ENCODE measurements at places on chromosomes 4 and X.

- no peak for DNase-seq
These were observed 370 bp downstream of the ALB start for GRCh38 chr4:73404457-73404856.

DNA sequence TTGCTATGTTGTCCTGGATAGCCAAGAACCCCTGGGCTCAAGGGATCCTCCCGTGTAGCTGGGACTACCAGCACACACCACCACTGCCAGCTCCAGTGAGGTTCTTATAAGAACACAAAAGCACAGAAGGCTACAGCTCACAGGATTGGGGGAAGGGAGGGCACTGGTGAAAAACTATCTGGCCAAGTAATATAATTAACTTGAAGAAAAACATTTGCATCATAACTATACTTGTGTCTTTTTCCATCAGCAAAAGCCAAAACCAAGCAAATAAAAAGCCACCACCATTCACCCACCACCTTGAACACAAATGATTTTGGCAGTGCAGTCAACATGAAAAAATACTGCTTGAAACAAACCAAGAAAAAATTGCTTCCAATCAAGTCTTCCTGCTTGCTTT is 188.2 kb downstream of the MAML3 start:
- DNase-seq, result no peak

GRCh38 chrX:153888344-153888743 is 2.4 kb upstream of the L1CAM start:
- peak; percentile 22 for DNase-seq

DNA sequence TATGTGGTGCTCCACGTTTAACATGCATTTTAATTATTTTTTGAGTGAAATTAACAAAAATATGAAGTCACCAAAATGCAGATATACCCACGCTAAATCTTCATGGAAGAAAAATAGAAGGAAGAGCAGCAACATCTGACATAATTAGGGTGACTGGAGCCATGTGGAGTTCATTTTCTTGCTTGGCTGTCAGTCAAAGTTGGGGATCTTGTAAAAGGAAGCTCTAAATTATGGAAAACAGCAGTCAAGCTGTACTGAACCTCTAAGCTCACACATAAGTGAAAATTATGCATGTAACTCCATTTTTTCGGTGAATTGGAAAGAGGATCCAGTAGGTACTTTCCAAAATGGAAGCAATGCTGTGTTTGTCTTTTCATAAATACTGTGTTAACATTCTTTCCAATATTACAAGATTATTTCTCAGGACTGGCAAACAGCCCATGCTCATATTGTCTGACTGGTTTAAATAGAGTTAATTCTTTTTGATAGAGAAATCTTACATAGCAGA is 9.7 kb upstream of the PDGFC start:
- no peak for DNase-seq

- no peak for DNase-seq
These were observed 103.7 kb upstream of the RAPGEF2 start for GRCh38 chr4:158999166-158999682.

GRCh38 chr4:174224550-174224949 is 58.9 kb downstream of the FBXO8 start:
- DNase-seq, result no peak

DNA sequence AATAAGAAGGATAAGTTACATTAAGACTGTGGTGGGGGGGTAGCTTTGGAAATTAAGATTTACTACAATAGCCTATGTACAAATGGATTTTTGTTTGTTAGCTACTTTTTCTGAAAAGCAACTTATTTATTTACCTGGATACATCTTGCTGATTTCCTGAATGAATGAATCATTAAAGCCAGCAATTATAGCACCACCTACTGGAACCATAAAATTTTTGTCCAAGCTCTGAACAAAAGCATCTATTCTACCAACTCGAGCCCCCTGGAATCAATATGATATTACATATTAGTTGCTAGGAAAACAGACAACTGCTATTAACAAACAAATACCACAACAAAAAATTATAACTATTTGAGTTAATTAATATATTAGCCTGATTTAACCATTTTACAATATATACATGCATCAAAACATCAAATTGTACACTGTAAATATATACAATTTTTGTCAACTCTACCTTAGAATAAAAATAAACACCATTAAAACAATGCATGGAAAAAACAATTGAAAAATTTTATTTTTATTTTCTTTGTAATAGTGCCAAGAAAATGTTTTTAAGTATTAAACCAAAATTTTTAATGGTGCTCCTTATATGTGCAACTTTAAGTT is 15.3 kb downstream of the SEPSECS start:
- peak; percentile 18 for DNase-seq

GRCh38 chrX:14389682-14390081 is 139.7 kb upstream of the GLRA2 start:
- DNase-seq, result no peak

GRCh38 chrX:134990801-134991481 is at the start of gene SMIM10:
SMIM10 (plus strand) TSS chrX:134990991; CDS start chrX:134991096, 105 bp downstream.
- DNase-seq, result peak; percentile 2

DNA sequence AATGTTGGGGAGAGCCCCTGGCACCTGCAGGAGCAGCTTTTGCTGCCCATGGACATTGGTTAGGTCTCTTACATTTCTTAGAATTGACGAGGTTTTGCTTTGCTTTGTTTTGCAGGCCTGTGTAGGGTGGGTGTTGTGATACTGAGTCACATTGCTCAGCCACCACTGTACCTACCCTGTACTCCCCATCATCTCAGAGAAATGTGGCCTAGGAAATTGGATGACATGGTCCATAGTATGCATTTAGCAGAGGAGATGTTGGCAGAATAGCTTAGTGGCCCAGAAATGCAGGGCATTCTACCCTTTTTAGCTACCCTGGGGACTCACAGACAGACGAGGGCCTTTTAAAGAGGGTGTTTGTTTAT is 43.7 kb downstream of the IL21 start:
- DNase-seq, result no peak

- DNase-seq, result no peak
These were observed 308.3 kb downstream of the BMPR1B start for GRCh38 chr4:95066050-95066449.

GRCh38 chr4:42302348-42302747 is 94.9 kb upstream of the SHISA3 start:
- no peak for DNase-seq

GRCh38 chr4:83110223-83110945 is 4.1 kb downstream of the PLAC8 start:
- peak; percentile 66 for DNase-seq

- DNase-seq, result peak; percentile 60
These were observed 1.5 kb downstream of the TMEM271 start for GRCh38 chr4:574346-575161.

- peak; percentile 71 for DNase-seq
These were observed 8.9 kb downstream of the MSANTD1 start for GRCh38 chr4:3257556-3258482.

- DNase-seq, result no peak
These were observed 168.2 kb downstream of the AMELX start for GRCh38 chrX:11461201-11462001.

- DNase-seq, result no peak
These were observed 373.1 kb downstream of the PPARGC1A start for GRCh38 chr4:23516716-23517115.

DNA sequence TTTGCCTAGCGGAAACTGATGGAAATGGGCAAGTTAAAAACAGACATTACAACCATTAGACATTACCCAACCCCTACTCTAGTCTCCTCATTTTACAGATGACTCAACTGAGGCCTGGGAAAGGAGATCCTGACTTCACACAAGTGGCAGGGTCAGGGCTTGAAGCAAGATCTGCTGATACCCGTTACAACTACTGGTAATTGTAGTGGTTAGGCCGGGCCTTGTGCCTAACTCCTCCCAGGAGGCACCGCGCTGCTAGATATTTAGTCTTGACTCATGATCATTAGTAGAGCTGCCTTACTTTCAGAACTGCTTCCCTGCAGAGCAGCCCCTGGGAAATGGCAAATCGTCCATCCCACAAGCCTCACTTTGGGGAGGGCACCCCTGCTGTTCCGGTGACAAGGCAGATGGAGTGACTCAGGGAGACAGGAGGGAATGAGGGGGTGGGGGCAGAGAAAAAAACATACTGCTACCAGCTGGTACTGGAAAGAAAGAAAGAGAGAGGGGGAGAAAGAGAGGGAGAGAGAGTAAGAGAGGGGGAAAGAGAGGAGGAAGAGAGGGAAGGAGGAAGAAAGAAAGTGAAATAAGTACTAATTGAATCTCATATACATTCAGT is 12.2 kb downstream of the ARHGEF6 start:
- DNase-seq, result peak; percentile 14

- no peak for DNase-seq
These were observed 47.3 kb upstream of the KCNE5 start for GRCh38 chrX:109672239-109672638.

DNA sequence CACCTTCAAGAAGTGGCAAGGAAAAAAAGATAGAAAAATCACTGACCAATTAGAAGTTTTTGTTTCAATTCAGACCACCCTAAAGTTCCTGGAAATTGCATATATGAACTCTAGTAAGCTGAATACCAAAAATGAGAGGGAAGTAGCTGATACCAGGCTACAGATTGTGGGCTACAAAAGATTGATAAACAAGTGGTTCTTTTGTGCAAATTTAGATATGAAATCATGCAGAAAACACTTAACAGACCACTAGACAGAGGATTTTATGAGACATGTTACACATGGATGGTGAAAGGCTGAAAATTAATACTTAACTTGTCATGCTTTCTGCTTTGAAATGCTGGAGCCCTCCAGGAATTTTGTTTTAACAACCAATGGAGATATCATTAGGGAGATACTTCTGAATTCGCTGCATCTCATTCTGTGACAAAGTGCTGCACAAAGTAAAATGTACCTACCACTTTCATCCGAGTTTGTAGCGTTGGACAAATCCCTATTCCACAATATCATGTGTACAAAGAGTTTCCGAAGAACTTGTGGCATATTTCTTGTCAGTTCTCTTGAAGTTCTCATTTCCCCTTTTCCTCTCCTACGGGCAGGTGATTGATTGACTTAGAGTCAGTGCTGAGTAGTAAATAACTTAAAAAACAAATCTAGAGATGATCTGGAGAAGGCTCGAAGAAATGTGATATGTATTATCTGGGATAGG is 235.0 kb downstream of the PALLD start:
- no peak for DNase-seq

GRCh38 chr4:177033135-177033534 is 240.4 kb upstream of the VEGFC start:
- DNase-seq, result no peak

DNA sequence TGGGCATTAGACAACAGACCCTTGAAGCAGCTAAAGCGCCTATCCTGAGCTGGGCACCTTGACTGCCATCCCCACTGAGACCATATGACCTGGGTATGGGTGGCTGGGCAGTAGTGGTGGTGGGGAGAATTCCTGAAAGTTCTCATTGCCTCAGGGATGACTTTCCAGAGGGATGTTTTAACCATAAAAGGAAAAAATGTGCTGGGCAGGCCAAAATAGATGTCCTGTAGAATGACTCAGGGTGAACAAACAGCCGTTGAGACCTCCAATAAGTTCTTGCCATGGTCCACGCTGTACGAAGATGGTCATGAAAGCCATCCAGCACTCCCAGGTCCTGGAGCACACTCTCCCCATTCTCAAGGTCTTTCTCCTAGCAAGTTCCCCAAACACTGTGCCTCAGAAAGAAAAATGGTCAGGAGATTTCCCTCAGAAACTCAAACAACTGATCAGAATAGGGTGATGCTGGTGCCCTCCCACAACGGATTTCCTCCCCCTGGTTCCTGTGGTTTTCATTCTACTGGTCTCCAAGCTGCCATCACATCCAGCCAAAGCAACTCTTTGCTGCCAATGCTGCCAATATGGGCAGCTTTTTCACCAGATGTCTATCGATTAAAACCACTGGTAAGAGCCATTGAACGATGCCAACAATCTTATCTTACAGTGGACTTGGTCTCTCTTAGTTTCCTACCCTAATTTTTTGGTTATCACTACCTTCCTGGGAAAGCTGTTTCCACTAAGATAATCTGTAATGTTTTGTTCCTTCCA is 11.2 kb downstream of the CDKN2AIP start:
- no peak for DNase-seq

Measured in germinal center (tissue), 1 donor.